ENCODE measurements at places on chromosomes 11 and 22.

DNA sequence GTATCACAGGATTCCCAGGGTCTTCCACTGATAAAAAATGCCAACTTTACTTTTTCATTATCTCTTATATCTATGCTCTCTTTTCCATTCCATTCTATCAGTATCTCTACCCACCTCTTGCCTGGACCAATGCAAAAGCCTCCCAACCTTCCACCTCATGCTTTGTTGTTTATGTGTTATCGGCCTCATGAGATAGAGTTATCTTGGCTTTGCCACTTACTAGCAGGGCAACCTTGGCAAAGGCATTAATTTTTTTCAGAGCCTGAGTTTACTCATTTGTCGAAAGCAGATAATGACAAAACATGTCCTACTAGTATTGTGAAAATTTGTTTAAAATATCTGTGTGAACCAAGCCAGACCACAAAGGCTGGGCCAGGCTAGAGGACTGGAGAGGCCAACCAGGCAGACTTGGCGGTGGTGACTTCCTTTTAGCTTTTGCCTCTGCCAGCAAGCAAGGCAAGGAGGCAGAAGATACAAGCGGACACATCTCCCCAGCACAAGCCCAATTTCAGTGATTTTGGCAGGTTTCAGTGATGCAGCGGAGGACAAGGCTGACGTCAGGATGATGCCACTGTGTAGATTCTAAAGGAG, 106.9 kb downstream of the ADAMTS15 start:
- no peak for DNase-seq

DNA sequence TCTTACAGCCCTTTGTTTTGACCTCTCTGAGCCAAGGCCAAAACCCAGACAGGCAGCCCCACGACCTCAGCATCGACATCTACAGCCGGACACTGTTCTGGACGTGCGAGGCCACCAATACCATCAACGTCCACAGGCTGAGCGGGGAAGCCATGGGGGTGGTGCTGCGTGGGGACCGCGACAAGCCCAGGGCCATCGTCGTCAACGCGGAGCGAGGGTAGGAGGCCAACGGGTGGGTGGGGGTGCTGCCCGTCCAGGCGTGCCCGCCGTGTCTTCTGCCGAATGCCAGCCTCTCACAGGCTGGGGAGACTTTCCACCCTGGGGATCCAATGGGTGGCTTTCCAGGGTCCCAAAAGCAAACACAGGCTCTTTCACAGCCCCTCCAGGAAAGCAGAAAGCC, 37.1 kb upstream of the PPP6R3 start:
- DNase-seq = no peak

DNA sequence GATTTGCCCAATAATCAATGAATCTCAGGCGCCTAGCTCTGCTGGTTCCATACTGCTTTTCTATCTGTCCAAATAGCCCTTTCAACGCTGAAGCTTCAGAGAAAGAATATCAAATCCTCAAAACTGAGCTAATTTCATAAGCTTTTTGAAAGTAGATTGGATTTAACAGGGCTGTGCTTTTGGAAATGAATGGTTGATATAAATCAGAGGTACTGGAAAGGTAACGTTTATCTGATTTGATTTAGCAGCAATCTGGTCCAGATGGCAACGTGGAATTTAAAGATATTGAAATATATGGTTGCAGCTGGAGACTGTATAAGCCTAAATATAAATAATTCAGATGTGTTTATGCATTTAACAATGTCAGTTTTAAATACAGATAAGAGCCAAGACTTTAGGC, 229.5 kb upstream of the MPPED2 start:
- DNase-seq = no peak

DNA sequence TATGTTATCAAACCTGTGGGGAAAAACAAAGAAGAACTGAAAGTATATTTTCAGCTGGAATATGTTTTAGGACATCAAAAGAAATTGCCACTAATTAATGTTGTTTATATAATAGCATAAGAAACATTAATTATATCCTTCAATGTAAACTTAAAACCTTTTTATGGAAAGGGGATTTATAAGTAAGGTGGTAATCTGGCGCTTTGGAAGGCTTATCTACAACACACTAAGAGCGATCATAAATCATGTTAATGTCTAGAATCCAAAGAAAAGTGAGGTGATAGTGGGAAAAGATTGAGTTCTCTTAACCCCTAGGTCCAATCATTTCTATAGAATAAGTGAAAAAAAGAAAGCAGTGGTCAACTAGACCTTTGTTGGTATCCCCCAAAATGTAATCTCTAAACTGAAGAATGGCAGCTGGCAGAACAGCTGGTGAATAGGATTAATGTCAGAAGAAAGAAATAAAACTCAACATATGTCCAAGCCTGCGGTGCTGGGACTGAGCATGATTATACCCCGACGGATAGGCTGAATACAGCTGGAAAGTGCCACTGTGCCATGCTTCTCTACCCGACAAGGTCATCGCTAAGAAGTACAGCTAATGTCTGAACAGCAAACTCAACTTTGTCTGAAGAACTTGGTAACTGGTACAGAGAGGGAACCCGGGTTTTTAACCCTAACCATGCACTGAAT, 64.0 kb downstream of the SOX6 start:
- DNase-seq = no peak

DNA sequence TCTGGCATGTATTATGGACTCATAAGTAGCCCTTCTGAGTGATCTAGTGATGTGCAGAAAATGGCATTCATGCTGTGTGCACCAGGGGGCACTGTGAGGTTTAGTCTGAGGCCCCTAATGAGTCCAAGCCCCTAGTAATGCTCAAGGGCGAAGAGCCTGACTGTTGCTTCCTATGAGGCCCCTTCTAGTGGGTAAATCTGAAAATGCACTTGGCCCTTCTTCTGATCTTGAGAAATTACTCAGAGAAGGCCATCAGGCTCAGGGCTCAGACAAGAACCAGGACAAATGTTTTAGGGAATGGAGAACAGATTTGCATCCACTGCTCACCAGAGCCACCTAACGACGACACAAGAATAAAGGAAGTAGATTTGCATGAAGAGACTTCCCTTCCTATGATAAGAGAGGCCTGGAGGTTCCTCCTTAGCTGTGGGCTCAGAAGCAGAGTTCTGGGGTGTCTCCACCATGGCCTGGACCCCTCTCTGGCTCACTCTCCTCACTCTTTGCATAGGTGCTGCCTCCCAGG, 75.8 kb downstream of the GGTLC2 start:
- peak; percentile 34 for DNase-seq

DNA sequence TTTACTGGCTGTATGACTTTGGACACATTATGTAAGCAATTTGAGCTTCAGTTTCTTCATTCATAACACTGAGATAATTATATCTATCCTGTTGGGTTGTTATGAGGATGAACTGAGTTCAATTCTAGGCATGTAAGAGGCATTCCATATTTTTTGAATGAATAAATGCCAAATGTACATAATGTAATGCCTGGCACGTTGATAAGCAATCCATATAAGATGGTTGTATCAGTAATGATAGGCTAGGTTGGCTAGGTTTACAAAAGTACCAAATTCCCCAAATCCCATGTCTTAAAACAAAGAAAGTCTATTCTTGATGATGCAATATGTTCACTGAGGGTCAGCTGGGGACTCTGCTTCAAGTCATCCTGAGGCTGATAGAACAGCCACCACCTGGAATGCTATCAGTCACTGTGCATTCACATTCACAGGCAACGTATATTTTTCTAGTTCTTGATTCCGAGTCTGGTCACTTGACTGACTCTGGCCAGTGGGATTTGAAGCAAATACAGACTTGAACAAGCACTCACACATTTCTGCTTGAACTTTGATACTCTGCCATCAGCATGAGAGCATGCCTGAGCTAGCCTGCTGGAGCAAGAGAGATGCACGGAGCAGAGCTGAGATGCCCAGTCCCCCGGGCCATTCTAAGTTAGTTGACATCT, 104.0 kb upstream of the TIMP3 start:
- DNase-seq = no peak

- no peak for DNase-seq
Observed at GRCh38 chr22:38748487-38749136, 7.2 kb downstream of the SUN2 start.

DNA sequence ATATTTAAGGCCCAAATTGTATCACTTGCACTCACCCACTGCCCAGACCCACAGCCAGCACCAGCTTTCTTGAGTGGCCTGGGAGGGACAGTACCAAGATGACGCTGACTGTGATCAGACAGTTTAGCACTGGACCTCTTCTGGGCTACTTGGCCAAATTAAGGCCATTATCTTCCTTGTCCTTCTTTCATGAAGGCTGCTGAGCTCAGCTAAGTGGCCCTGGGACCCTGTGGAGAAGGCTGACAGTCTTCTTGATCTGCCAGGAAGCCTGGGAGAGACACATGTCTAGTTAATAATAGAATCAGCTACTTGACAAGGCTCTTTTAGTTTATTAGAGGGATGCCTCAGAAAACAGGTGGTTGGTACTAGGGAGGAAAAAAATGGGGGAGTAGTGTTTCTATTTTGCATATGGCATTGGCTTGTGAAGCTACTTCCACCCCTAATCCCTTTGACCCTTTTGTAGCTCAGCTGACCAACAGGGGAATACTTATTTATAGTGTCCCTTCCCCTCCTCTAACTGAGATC, 127.9 kb upstream of the NTM start:
- no peak for DNase-seq

- no peak for DNase-seq
Observed at GRCh38 chr11:72233056-72233772, 8.6 kb downstream of the INPPL1 start.

DNA sequence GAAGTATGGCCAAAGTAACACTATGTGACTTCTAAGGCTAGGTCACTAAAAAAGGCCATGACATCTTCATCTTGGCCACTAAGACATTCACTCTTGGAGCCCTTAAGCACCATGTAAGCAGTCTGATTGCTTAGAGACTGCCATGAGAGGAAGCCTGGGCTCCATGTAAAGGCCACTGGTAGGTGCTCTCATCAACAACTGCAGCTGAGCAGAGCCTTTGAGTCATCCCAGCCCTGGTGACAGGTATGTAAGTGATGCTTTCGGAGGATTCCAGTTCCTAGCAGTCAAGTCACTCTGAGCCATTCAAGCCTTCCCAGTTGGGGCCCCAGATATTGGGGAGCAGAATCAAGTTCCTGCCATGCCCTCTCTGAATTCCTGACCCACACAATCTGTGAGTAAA, 26.2 kb downstream of the GAB2 start:
- no peak for DNase-seq

DNA sequence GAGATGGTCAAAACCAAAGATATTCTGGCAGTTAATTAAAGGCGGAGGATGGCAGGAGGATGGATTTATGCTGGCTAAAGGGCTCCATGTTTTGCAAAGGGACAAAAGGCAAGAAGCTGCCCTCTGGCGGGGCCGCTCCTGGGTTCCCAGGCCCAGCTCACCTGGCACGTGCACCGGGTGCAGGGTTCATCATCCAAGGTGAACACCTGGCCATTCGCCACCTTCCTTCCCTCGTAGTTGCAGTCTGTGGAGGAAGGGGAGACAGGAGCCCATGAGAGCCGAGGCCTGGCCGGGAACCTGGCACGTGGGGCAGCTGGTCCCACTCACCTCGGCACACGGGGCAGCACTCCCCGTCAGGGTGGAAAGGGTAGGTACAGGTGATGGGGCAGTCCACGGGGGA, 23.8 kb downstream of the PGA5 start:
- DNase-seq = no peak

DNA sequence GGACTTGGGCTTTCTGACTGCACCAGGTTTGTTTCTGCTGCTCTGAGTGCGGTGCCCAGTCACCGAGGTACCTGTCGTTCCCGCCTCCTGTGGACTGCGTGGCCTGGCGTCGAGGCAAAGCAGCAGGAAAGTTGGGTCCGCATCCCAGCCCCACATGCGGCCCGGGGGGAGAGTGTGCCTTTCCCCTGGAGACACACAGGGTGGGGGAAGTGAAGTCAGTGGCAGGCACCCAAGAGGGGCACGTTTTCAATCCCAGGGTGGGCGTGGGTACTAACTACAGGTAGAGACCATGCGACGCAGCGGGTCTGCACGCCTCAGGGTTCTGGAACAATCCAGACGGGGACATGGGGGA, 25.3 kb upstream of the GRAMD4 start:
- no peak for DNase-seq

- no peak for DNase-seq
Observed at GRCh38 chr11:7204778-7205177, 46.9 kb upstream of the SYT9 start.

GRCh38 chr11:20477418-20478090, 90.0 kb downstream of the PRMT3 start:
- no peak for DNase-seq

GRCh38 chr22:35821654-35822053, 104.0 kb downstream of the APOL5 start:
- DNase-seq = no peak

GRCh38 chr22:24028533-24028932, 17.4 kb downstream of the CABIN1 start:
- DNase-seq = no peak

- no peak for DNase-seq
Observed at GRCh38 chr11:95242845-95243605, 12.0 kb upstream of the SESN3 start.

DNA sequence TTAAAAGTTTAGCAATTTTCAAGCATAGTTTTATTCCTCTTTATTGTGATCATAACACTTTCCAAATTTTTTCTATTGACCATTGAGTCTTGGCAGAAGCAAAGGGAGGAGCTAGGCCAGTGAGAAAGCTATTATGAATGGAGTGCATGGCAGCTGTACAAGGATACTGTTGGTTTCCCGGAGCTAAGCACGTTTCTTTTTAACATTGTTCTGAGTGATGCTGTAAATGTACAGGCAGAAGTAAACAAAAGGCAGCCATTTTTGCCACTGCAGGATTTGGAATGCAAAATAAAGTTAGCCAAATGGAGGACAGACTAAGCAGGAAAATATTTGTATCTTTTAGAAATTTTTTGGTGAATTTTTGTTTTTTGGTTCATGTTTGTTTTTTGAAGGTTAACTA, 16.2 kb downstream of the CBL start:
- DNase-seq = peak; percentile 81

GRCh38 chr11:79390477-79390876, 50.4 kb downstream of the TENM4 start:
- no peak for DNase-seq

DNA sequence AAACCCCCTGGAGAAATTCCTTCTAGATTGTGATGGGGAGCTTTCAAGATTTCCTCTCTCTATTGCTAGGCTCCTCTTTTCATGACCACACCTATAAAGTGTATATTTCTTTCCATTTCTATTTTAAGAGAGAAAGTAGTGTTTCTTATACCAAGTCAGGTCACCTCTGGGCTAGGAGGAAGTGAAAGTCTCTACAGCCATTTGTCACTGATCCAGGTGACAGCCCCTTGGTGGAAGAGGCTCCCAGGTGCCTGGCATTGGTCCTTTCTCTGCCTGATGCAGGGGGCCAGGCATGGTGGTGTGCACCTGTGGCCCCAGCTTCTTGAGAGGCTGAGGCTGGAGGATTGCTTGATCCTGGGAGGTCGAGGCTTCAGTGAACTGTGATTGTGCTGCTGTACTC, 64.7 kb downstream of the DHCR7 start:
- DNase-seq = no peak

- no peak for DNase-seq
Observed at GRCh38 chr11:119714189-119714588, 14.8 kb downstream of the NECTIN1 start.

- no peak for DNase-seq
Observed at GRCh38 chr11:808427-809286, 1.1 kb upstream of the RPLP2 start.
